ENCODE measurements at places on chromosomes 4 and X.

GRCh38 chr4:38983787-38984598 is 48.2 kb downstream of the TMEM156 start:
- no peak for DNase-seq

GRCh38 chr4:164930647-164931046 is 46.8 kb downstream of the TRIM61 start:
- DNase-seq = no peak

DNA sequence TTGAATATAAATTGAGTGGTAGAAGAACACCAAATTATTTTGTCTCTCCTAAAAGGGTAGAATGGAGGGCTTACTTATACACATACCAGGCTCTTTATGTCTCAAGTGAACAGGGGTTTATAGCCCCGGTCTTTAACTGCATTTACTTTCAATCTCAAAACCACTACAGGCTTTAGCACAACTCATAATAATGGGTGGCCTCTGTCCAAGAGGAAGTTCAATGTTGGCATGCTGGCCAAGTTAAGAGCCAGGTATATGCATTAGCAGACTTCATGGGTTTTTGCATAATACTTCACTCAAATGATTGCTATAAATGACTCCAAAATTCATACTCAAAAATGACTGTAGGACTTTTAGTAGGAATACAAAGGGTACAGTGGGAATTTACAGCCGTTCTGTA is 118.5 kb upstream of the OTUD4 start:
- DNase-seq = no peak

- no peak for DNase-seq
Measured at GRCh38 chr4:75596061-75596460, 34.3 kb downstream of the CDKL2 start.

GRCh38 chr4:94411296-94411695 is 40.4 kb upstream of the PDLIM5 start:
- DNase-seq = no peak

DNA sequence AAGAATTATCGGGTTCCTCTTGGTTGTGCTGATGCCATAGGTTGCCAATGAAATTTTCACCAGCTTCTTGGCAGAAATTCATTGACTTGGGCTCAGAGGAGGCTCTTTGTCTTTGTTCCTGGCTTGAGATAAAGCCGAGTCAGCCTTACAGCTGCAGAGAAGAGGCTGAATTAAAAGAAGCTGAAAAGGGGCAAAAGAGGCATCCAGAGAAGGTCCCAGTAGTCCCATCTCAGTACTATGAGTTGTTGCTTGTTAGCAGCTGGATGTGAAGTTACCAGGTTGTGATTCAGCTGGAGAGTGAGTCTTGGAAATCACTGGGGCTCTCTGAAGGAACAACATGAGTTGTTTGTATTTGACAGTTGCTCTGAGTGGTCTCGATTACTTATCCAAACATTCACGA is 59.7 kb downstream of the SMAD1 start:
- no peak for DNase-seq

DNA sequence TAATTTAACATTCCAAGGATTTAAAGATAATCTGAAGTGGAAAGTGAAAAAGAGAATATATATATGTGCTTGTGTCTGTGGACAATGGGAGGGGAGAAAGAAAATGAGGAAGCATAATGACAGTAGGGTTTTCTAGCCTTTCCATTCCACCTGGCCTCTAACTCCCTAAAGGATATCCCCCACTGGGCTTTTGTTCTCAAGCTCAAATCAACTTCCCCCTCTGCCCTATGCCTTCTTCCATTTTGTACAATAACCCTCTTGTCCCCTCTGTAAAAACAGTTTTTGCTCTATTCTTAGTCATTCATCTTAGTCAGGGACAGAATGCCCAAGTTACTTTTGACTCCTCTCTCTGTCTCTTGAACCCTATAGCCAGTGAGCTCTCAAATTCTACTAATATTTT is 23.6 kb downstream of the ANTXR2 start:
- no peak for DNase-seq

DNA sequence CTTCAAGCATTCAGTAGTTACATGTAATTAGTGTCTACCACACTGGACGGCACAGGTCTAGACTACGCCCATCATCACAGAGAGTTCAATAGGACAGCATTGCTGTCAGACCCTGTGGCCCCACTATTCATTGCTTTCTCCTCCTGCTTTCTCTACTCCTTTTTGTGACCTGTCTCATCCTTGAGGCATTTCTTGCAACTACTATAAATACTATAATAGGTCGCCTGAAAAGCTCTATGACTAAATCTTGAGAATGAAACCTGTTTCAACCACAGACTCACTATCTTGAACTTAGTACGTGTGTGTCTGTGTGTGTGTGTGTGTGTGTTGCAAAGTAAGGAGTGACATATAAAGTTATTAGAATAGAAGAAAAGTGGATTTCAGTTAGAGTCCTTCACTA is 252.9 kb upstream of the KLF3 start:
- no peak for DNase-seq

- no peak for DNase-seq
Measured at GRCh38 chr4:168755598-168756477, 254.2 kb downstream of the CBR4 start.

GRCh38 chr4:112145326-112145789 is at the start of gene FAM241A:
Gene FAM241A (plus strand): TSS chr4:112145454. CDS start chr4:112145581, 127 bp downstream.
- DNase-seq = peak; percentile 92

GRCh38 chrX:34275699-34276098 is 143.6 kb upstream of the FAM47A start:
- DNase-seq = no peak

DNA sequence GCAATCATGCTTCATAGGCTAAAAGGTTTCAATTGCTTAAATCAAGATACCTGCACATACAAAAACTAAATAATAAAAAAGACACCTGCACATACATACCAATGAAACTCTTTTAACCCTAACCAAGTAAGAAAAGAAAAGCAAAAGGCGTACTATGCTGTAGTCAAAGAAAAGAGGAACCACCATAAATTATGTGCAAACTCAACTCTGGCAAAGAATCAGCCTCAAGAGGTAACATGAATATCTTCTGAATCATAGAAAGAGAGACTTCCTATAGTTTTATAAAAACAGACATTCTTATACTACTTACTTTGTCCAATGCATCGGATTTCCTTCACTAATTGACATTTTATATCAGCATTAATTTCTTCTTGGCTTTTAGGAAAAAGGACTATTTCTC is 29.3 kb downstream of the MMGT1 start:
- no peak for DNase-seq

DNA sequence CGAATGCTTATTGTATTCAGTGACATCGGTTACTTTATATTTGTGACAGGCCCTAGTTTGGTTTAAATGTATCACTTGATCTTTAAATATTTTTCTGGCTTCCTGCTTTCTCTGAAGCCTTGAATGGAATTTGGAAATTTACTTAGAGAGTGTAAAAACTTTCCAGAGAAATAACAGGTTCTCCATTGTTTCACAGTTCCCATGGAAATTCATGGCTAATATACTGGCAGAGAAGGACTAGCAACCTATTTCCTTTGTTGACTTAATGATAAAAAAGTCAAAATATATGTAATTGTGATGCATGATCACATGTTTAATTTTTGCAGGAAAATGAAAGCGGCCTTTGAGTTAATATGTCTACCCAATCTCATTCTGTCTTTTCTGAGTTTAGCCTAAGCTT is 13.2 kb downstream of the NEIL3 start:
- no peak for DNase-seq

DNA sequence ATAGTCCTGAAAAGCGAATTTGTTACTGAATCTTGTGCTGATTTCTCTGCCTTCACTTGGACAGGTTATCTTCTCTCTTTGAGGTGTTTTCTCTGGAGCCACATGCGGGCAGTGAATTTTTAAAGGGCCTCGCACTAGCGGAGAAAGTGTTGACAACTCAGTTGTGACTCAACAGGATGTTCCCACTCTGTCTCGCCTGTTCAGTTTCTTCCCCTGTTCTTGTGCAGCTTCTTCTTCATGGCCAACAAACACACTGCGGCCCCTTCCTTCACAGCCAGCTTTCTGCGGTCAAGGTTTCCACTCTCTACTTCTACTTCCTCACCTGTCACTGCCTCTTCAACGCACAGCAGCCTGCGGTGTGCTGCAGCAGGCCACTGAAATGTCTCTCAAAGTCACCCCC is 1.1 kb upstream of the SHROOM4 start:
- DNase-seq = no peak

- DNase-seq = peak; percentile 82
Measured at GRCh38 chr4:169621731-169622492, 1.5 kb downstream of the CLCN3 start.

- DNase-seq = no peak
Measured at GRCh38 chr4:22473268-22473667, 42.6 kb downstream of the ADGRA3 start.

DNA sequence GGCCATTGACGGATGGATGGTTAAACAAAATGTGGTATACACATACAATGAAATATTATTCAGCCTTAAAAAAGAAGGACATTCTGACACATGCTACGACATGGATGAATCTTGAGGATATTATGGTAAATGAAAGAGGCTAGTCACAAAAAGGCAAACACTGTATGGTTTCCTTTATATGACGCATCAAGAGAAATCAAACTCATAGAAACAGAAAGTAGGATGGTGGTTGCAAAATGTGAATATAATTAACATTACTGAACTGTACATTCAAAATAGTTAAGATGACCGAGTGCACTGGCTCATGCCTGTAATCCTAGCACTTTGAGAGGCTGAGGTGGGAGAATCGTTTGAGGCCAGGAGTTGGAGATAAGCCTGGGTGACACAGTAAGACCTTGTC is 9.5 kb upstream of the CASK start:
- DNase-seq = no peak

DNA sequence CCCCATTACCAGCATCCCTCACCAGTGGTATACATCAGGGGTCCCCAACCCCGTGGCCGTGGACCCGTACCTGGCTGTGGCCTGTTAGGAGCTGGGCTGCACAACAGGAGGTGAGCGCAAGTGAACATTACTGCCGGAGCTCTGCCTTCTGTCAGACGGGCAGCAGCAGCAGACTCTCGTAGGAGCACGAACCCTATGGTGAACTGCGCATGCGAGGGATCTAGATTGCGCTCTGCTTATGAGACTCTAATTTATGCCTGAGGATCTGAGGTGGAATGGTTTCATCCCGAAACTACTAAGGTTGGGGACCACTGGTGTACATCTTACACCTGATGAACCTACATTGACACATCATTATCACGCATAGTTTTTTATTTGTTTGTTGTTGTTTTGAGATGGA is 52.8 kb upstream of the DHX15 start:
- DNase-seq = no peak

GRCh38 chrX:49054073-49054762 is 4.6 kb upstream of the CCDC120 start:
- no peak for DNase-seq

- peak; percentile 56 for DNase-seq
Measured at GRCh38 chr4:184417802-184418511, 56.4 kb downstream of the IRF2 start.

GRCh38 chrX:134948333-134949241 is 42.2 kb upstream of the SMIM10 start:
- no peak for DNase-seq

DNA sequence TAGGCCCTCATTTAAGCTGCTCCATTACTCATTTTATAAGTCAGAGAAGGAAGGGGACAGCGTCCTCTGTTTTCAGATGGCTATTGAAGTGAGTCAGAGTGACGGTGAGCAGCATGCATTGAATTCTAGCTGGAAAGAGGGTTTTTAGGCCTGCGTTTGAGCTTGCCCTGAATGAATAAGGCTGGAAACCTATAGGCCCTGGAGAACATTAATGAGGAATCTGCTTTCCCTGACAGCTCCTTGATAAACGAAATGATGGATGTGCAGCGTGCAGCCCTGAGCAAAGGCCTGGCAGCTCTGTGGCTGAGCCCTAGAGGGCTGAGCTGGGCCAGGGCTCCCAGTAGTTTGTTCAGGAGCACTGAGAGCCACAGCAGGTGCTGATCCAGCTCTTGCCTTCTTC is 33.4 kb downstream of the TBL1X start:
- DNase-seq = no peak

GRCh38 chrX:10656214-10656613 is 35.8 kb upstream of the MID1 start:
- DNase-seq = no peak

GRCh38 chr4:174707902-174708301 is 121.1 kb downstream of the GLRA3 start:
- DNase-seq = no peak

GRCh38 chrX:15911734-15912550 is 57.3 kb upstream of the AP1S2 start:
- peak; percentile 1 for DNase-seq

- DNase-seq = no peak
Measured at GRCh38 chr4:188455062-188455752, 316.0 kb downstream of the TRIML1 start.

DNA sequence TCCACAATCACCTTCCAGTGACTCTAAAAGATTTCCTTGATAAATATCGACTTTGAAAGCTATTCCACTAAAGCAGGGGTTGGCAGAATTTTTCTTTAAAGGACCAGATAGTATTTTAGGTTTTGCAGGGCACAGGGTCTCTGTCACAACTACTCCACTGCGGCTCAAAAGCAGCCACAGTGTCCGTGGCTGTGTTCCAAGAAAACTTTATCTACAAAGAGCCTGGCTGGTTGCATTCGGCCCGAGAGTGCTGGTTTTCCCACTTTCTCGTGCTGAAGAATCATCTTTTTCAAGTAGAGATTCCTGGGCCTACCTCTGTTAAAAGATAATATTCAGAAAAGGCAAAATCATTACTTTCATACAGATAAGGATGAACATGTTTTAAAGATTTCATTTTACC is 55.6 kb downstream of the TSPAN7 start:
- DNase-seq = no peak

DNA sequence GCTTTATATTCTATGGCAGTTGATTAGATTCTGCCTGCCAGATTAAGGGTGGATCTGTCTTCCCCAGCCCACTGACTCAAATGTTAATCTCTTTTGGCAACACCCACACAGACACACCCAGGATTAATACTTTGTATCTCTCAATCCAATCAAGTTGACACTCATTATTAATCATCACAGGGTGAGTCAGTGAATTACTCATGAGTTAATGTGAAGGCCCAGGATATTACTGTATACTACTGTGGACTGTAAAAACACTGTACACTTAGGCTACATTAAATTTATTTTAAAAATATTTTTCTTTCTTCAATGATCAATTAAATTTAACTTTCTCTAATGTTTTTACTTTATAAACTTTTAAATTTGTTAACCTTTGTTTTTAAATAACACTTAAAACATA is 87.7 kb downstream of the NAP1L3 start:
- DNase-seq = no peak

GRCh38 chrX:73266766-73267165 is 52.1 kb upstream of the NAP1L2 start:
- no peak for DNase-seq

- no peak for DNase-seq
Measured at GRCh38 chrX:71236836-71237235, 13.8 kb downstream of the GJB1 start.
